ENCODE measurements at places on chromosomes 7 and 10.

DNA sequence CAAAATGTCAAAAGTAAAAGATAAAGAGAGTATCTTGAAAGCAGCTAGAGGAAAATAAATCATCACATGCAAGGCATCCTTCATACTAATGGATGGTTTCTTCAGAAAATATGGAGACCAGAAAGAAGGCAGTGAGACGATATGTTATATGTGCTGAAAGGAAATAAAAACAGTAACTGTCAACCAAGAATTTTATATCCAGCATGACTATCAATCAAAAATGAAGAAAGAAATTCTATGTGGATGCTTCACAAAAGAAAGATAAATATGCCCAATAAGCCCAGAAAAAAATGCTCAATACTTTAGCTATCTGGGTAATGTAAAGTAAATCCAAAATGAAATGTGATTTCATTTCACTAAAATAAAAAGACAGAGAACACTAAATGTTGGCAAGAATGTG, 142.1 kb downstream of the DGKI start:
- no peak for DNase-seq

DNA sequence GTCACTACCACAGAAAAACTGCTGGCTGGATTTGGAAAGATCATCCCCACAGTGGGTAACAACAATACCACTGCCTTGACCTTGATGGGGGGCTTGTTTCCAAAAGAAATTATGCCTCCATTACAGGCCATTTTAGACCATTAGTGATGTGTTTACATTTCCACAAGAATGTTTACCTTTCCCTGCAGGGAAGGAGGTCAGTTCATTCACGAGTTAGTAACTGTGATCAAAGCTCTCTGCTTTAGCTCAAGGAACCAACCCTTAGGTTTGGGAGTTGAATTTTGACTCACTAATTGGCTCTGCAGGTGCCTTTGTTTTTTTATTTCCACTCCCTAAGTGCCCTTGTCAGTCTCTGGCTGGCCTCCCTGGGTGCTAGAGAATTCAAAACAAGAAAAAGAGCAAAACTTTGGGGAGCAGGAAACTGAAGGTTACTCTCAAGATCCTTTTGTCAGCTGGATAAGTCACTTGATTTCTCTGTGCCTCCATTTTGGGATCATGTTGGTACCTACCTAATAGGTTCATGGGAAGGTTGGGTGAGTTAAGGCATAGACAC, 41.1 kb upstream of the NUPR2 start:
- DNase-seq, result no peak

GRCh38 chr7:149753375-149754233, 19.8 kb downstream of the ZNF467 start:
- DNase-seq, result no peak

GRCh38 chr10:31343009-31343408, 24.0 kb downstream of the ZEB1 start:
- DNase-seq, result no peak

DNA sequence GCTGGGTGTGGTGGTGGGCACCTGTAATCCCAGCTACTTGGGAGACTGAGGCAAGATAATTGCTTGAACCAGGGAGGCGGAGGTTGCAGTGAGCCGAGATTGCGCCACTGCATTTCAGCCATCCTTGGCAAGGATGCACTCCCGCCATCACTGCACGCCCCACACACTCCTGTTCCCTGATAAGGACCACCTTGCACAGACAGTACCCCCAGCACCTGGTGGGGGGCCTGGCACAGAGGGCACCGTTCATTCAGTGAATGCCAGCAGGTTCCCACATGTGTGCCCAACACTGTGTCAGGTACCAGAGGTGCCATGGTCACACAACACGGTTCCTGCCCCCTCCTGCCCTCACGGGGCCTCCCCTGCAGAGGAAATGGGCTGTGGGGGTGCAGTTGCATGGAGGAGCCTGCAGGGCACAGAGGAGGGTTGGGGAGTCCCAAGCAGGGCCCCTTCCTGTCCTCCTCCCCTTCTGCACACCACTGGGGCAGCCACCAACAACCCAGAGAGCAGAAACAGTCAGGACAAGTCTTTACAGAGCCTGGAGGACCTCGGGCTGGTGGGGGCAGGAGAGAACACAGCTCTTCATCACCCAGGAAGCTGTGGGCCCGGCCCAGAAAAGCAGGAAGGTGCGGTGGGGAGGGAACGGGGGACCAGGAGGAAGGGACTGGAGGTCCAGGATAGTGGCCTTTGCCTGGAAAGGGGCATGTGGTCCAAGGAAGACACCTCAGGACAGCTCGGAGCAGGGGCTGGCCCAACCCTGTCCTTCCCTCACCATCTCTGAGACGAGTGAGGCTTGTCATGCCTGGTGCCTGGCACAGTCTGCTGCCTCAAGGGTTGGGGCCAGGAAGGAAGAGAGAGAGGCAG, 7.1 kb downstream of the CRYGN start:
- DNase-seq, result no peak

GRCh38 chr7:18756378-18757050, 261.0 kb downstream of the HDAC9 start:
- DNase-seq, result no peak

DNA sequence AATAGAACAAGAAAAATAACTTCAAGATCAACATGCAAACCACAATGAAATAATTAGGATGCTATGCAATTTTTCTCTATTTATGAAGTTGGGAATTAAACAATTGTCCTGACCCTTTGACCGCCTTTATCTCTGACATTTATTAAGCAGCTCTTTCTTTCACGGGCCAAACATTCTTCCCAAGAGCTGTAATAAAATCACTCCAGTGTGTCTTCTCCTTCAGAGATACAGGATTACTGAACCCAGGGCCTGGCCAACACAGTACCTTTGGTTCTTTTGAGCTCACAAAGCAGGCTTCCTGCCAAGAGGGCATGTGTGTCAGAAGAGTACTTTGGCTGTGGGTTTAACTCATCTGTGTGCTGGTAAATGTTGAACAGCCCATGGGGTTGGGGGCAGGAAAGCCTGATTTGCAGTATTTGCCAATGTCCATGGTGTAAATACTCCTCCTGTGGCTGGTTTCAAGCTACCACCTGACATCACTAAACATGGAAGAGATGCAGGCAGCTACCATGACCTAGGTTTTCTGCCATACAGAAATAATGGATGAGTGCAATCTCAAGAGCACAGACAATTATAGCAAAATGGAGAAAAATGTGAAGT, 121.7 kb downstream of the FANK1 start:
- no peak for DNase-seq

- no peak for DNase-seq
Measured at GRCh38 chr7:20064181-20064970, 152.8 kb downstream of the MACC1 start.

Measured in stimulated activated CD8-positive, alpha-beta memory T cell treated with anti-CD3 and anti-CD28 coated beads, Interleukin-4, amount 100 ng/mL, for 1 hour (primary cell).